ENCODE measurements at places on chromosomes 5 and 9. TPM values are rescaled to one million over a fixed set of nuclear protein-coding genes. Genes with fewer than 3 reads are reported as not detected.
A peak's percentile ranks its signal among the peaks of the same experiment; 100 is the strongest.

DNA sequence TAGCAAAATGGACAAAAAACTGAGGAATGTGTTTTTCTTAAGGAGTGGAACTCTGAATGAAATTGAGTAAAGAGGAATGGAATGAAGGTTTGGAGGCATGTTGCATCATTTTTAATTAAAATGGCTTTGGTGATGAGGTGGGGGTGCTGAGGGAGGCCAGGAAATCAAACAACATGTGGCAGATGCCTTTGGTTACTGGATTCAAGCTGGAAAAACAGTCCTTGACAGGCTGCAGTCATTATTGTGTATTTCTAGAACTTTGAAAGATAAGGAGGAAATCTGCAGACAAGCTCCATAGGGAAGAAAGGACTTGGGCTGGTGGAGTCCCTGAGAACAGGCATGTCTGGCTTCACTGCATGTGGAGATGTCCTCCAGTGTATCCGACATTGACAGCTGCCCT lies 203.5 kb upstream of the HAPLN1 start:
- H3K4me3 ChIP-seq = peak overlapping the region; percentile 36
- no peaks in the 10 kb centered on the region for H3K36me3 ChIP-seq

DNA sequence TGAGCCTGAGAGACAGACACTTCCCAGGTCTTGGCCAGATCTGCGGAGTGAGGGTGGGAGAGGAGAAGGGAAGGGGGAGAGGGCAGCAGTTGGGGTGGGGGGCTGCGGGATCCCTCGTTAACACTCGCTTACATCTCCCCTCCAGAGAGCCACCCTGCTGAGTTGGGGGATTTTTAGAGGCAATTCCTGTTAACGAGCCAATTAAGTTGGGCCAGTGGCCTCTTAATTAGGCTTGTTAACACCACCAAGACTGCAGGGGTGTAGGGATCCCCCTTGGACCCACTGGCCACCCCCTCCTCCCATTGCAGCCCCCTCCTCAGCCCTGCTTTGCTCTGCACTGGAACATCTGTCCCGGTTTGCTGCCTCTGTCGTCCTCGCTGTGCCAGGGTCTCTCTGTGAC lies 23.7 kb downstream of the CNTFR start:
- H3K4me1 ChIP-seq = no peaks in the 10 kb centered on the region
- no peak overlapping the region for H3K27ac ChIP-seq
- DNase-seq = no peak

DNA sequence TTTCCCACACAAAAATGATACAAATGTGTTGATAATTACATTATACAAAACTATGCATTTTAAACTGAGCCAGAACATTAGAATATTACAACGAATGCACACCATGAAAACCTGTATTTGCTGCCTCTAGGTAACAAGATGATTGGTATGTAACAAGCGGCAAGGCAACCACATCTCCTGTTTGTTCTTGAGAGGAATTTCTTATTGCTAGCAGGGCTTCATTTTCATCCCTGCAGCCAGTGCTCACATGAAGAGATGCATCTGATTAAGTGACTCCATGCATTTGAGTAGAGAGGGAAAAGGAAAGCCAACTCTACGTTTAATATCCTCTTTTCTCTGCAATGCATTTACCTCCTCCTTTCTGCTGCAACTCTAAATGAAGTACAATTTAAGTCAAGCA lies 36.6 kb downstream of the FRMD3 start:
- H3K36me3 ChIP-seq = peaks cover 18% of the 10 kb centered on the region
- peak; percentile 8 for DNase-seq
- peak overlapping the region; percentile 65 for H3K4me3 ChIP-seq
- peaks cover 3% of the 10 kb centered on the region for H3K27me3 ChIP-seq

DNA sequence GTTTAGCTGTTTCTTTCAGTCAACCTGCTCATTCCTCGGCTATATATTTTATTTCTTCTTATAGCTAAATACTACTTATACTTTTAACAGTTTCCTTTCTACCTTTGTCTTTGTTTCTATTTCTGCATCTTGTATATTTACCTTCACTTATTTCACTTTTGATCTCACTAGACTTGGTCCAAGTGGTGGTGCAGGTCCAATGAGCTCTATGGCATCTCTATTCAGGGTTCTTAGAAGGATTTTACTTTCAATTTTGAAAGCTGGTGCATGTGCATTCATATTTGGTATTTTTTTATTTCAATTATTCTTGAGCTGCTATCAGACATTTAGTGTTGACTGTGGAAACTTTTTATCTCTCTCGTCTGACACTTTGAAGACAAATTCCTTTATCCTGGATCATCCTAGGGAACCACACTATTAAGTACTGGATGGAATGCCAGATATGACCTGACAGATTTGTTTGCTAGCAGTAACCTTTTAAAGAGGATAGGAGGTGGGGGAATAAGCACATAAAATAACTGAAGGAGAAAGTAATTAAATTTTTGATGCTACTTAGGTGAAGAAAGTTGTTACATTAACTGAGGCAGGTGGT lies 123.1 kb upstream of the PJA2 start:
- H3K27me3 ChIP-seq = no peaks in the 10 kb centered on the region
- H3K36me3 ChIP-seq = no peaks in the 10 kb centered on the region
- DNase-seq = peak; percentile 12
- no peak overlapping the region for H3K27ac ChIP-seq

DNA sequence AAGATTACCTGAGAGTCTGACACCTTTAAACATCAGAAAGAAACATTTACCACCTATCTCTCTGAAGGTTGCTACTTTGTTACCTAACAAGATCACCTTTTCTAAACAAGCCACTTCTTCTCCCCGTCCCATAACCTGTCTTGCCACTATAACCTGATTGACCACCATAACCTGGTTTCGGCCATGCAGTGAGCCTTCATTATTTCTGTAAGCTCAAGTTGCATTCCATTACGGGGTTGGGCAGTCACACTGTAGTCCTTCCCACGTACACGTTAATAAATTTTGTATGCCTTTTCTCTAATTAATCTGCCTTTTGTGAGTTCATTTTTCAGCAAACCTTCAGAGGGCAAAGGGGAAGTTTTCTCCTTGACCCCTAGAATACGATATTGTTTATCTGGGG lies 28.0 kb upstream of the CCNG1 start:
- no peak for DNase-seq
- peaks cover 15% of the 10 kb centered on the region for H3K27me3 ChIP-seq
- H3K36me3 ChIP-seq = no peaks in the 10 kb centered on the region
- no peak overlapping the region for H3K27ac ChIP-seq

DNA sequence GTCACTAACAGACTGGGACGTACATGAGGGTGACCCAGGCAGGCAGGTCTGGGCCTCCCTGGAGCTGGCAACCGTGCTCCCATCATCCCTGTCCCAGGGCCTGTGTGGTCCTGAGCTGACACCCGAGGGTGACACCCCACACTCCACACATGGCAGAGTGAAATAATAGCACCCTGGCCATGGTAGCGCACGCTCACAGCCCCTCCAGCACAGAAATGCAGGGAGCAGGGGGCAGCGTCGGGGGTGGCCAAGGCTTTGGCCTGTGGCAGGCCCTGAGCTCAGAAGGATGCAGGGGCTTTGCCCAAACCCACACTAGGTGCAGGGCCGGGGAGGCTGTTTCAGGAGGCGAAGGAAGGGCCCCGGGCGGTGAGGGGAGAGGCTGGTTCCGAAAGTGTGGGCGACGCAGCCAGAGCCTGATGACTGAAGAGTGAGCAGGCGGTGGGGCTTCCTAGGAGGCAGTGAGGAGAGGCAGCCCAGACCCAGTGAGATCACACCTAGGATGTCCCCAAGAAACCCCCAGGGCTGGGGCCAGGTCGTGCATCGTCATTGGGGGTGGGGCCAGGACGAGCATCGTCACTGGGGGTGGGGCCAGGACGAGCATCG lies 12.9 kb downstream of the OR2V2 start:
- peak overlapping the region; percentile 97 for H3K27ac ChIP-seq
- peaks cover 7% of the 10 kb centered on the region for H3K27me3 ChIP-seq
- peak; percentile 64 for DNase-seq
- peaks cover 41% of the 10 kb centered on the region for H3K4me1 ChIP-seq
- H3K4me3 ChIP-seq = peak overlapping the region; percentile 82
- no peaks in the 10 kb centered on the region for H3K36me3 ChIP-seq

GRCh38 chr5:169978714-169979113 lies 1.6 kb downstream of the INSYN2B start:
- no peaks in the 10 kb centered on the region for H3K27me3 ChIP-seq
- peak overlapping the region; percentile 95 for H3K4me3 ChIP-seq
- H3K27ac ChIP-seq = peak overlapping the region; percentile 96
- DNase-seq = no peak
- H3K4me1 ChIP-seq = peaks cover 87% of the 10 kb centered on the region

DNA sequence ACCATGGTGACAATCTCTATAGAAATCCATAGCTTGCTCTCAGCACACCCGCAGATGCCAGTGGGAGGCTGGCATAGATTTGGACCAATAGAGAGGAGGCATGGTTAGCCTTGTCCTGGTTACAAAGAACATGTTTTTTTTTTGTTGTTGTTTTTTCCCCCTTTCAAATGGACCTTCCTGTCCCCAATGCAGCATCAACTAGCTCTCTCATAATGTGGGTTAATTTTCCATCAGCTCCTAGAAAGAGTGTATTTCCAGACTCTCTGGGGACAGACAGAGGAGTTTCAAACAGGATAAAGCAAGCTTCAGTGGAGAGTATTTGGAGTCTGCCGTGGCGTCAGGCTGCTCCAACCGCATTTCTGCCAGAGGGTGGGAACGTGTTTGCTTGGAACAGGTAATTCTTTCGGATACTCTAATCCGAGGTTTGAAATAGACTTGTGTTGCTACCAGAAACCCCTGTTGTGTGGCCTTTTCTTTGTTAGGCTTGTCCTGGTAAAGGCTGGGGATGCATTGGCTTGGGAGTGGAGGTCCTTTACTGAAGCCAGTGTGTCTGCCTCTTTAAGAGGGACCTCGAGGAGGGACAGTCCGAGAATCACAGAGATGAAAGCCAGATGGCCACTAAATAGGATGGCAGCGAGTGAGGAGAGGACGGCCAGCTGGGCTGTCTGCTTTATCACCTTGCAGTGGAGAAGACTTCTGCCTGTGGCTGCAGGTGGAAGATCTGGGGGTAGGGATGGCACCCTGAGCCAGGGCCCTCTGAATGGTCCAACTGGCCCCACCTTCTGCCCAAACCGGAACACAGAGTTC lies 130.5 kb upstream of the CPEB4 start:
- no peak for DNase-seq
- H3K4me1 ChIP-seq = peaks cover 6% of the 10 kb centered on the region
- H3K27ac ChIP-seq = no peak overlapping the region
- H3K27me3 ChIP-seq = peaks cover 8% of the 10 kb centered on the region

DNA sequence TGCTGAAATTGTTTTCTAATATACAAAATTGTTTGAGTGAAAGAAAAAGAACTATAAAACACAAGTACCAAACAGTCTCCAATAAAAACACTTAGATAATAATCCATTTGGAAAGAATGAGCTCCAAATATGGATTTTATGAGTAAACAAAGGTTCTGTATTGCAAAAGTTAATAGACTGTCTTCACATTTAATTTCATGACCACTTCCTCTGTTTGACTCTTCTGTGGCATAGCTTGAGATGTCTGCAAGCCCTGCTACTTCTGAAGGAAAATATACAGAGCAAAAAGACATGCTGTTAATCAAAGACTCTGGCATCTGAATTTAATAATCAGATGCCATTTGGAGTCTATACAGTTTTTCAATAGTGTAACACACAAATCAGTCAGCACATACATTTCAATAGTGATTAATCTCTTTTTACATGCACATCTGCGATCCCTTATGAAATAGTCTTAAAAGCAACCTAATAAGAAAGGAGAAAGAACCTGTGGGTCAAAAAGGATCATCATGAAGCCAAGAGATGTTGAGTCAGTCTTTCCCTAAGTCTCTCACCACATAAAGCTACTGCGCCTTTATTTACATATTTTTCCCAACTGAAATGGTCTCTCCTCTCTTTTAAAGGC lies 165.4 kb upstream of the LHFPL2 start:
- no peak for DNase-seq
- no peak overlapping the region for H3K27ac ChIP-seq
- H3K4me1 ChIP-seq = peaks cover 46% of the 10 kb centered on the region
- H3K4me3 ChIP-seq = no peak overlapping the region
- peaks cover 7% of the 10 kb centered on the region for H3K36me3 ChIP-seq

- peaks cover 11% of the 10 kb centered on the region for H3K4me1 ChIP-seq
- no peaks in the 10 kb centered on the region for H3K36me3 ChIP-seq
- H3K4me3 ChIP-seq = no peak overlapping the region
- H3K27ac ChIP-seq = no peak overlapping the region
- DNase-seq = no peak
Measured at GRCh38 chr5:178472138-178472537, 118.1 kb downstream of the COL23A1 start.

DNA sequence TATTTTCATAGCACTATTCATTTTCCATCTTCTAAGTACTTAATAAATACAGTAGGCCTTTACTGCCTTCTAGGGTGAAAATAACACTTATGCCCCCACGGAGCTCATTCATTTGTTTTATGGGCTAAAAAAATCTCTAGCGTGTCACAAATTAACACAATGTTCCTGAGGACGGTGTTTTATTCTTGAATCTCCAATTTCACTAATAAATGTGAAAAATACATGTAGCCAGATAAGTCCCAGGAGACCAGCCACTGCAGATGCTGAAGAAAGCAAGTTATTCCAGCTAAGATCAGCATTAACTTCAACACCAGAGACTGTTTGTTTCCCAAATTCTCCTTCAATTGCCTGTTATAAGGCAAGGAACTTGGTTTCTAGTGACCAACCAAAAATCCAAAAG lies 102.3 kb downstream of the MARCHF3 start:
- no peak overlapping the region for H3K4me3 ChIP-seq
- H3K36me3 ChIP-seq = no peaks in the 10 kb centered on the region
- peaks cover 11% of the 10 kb centered on the region for H3K4me1 ChIP-seq
- DNase-seq = no peak
- peaks cover 1% of the 10 kb centered on the region for H3K27me3 ChIP-seq

DNA sequence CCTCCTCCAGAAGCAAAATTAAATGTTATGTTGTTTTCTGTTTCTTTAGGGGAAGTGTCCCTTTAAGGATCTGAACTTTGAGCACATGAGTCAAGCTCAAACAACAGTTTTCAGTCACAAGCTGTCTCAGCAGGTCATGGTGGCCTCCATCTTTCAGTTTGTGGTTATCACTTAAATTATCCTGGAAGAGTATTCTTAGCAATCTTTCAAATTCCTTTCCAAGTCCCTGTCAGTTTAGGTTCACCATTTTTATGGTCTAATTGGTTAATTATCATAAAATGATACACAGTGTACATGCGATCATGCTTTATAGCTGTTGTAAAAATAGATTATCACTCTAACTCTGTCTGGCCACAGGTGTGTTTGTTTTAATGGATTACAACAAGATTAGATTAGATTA lies 43.1 kb upstream of the SELENOP start:
- H3K27ac ChIP-seq = no peak overlapping the region
- no peak for DNase-seq
- no peaks in the 10 kb centered on the region for H3K36me3 ChIP-seq
- H3K4me3 ChIP-seq = no peak overlapping the region

- H3K36me3 ChIP-seq = no peaks in the 10 kb centered on the region
- H3K27ac ChIP-seq = no peak overlapping the region
- H3K4me1 ChIP-seq = no peaks in the 10 kb centered on the region
- no peak overlapping the region for H3K4me3 ChIP-seq
Measured at GRCh38 chr5:127320032-127320965, 29.7 kb downstream of the MEGF10 start.

The SLC45A2 gene
- total RNA-seq = not detected

The MATR3 gene
- total RNA-seq = 179 TPM

The PAEP gene
- total RNA-seq = not detected

The PELO gene
- total RNA-seq = 79.7 TPM

The SLC34A1 gene
- total RNA-seq = not detected

The PCDHGB4 gene
- 3.1 TPM for total RNA-seq

The PRR7 gene
- total RNA-seq = 10.1 TPM

The CNTRL gene
- total RNA-seq = 10.4 TPM

The RIMOC1 gene
- 41.4 TPM for total RNA-seq

The SRA1 gene
- total RNA-seq = 62.3 TPM

Data from HFFc6 (cell line).